Adipocyte (in vitro differentiated cells): ENCODE measurements at places on chromosomes 2 and 18.
A peak's percentile ranks its signal among the peaks of the same experiment; 100 is the strongest.

DNA sequence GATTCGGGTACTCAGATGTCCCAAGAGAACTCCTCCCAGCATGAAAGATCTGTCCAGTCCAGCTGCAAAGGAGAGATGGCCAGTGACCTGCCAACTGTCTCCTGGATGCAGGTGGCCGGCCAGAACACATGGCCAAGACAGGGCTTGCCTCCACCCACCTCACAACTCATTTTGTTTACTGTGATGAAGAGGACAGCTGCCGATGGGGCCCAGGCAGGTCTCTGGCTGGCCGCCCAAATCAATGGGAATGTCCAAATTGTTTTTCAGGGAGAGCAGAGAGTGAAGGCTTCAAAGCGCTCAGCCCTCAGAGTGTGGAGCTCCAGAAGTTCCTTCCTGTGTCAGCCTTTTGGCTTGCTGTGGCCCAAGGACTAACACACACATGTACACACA, 41.9 kb downstream of the FOSL2 start:
- DNase-seq: no peak

GRCh38 chr2:30232801-30233130, 1.4 kb downstream of the LBH start:
- no peak for DNase-seq

- no peak for DNase-seq
Measured at GRCh38 chr18:77234504-77235365, 14.9 kb upstream of the GALR1 start.

GRCh38 chr18:76821875-76822505, 367 bp upstream of the ZNF236 start:
- DNase-seq: peak; percentile 73

- no peak for DNase-seq
Measured at GRCh38 chr2:56582570-56582969, 398.8 kb downstream of the CCDC85A start.

DNA sequence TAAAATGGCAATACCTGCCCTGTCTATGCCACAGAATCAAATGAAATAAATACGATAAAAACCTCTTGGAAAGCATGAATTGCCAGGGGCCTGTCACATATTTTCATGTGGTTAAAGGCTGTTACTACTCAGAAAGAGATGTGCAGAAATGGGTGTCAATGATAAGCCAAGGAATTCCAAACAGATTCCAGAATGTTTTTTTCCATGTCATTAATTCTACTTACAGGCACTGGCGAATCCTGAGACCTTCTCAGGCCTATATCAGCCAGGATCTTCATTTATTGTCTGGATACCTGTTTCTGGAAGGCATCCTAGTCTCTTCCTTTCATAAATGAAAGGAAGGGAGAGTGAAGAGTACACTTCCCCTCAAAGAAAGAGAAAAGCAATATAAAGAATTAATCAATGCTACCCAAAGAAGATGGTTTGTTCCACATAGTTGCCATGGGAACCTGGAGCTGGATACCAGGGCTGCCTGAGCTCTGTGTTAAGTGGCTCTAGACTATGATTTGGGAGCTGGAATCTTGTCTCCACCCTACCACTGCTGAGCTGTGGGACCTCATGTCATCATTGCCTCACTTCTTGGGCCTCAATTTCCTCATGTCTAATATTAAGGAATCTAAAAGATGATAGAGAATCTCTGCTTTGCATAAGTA, 335.1 kb upstream of the SKOR2 start:
- no peak for DNase-seq

DNA sequence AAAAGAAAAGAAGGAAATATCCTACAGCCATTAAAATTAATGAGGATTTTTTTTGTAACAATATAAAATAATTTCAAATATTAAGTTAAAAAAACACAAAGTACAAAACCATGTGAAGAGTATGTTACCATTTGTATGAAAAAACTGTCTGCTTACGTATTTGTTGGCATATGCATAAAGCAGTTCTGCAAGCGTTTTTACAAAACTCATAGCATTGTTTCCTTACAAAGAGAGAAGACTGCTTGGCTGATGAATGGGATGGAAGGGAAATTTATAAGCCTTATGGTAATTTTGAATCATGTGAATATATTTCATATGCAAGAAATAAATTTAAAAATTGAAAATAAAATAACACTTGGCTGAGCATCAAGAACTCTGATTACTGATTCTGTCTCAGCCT, 63.1 kb downstream of the METTL4 start:
- no peak for DNase-seq

DNA sequence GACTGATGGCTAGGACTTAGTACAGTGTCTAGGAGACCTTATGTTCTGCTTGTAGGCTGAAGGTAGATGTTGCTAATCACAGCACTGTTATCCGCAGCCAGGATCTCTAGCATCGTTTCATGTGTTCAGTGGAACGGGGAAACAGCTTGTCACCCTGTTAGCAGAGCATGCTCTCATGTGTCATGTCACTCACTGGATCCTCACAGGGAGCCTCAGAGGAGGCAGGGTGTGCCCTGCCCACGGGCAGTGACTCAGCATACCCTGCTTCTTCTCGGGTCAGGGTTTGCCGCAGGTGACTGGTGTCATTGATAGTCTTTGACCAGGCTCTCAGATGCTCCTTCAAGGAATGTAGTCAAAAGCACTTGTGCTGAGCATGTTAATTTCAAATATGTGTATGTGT, 44.4 kb downstream of the RPIA start:
- no peak for DNase-seq

- DNase-seq: peak; percentile 38
Measured at GRCh38 chr18:2572892-2573291, 1.5 kb downstream of the NDC80 start.

- peak; percentile 57 for DNase-seq
Measured at GRCh38 chr2:10329880-10330699, 27.4 kb downstream of the HPCAL1 start.

- DNase-seq: peak; percentile 62
Measured at GRCh38 chr2:226440127-226440918, 359.3 kb downstream of the IRS1 start.

DNA sequence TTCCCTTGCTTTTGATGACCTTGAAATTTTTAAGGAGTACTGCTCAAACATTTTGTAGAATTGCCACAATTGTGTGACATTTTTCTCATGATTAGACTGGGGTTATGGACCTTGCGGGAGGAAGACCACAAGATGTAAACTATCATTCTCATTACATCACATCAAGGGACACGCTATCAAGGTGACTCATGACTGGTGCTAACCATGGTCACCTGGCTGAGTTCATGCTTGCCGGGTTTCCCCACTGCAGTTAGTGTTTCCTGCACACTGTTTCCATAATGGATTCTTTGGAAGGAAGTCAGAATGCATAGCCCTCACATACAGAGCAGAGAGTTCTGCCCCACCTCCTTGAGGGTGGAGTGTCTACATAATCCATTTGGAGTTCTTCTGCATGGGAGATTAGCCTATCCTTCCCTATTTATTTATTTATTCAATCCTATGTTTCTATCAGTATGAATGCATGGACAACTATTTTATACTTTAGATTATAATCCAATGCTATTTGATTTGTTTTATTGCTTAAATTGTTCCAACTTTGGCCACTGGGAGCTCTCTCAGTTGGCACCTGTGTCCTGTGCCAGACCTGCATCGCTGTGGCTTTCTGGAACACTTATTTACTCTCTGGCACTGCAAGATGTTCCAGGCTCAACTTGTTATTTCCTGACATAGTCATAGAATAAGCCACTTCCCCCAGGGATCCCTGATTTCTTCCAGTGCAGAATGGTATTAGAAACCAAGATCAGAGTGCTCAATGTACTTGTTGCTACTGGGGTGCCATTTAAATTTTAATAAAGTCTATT, 6.0 kb downstream of the MC2R start:
- DNase-seq: no peak

- DNase-seq: no peak
Measured at GRCh38 chr18:58562999-58563667, 65.8 kb downstream of the ALPK2 start.

GRCh38 chr2:22855761-22856184, 529.2 kb upstream of the KLHL29 start:
- DNase-seq: no peak

DNA sequence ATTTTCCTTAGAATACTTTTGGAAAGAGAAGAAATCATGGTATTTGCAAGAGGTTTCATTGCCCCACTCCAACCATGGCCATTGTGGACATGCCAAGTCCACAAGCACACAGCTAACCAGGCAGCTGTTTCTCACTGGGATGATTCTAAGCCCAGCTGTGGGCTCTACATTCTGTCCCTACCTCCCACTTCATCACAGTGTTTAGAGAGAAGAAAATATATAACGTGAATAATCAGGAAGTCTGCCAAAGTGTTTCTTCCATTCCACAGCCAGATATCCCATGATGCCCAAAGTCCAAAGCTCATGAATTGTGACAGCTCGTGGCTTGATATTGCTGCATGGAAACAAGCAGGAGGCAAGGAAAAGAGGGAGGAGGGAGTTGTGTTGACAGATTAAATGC, 433.7 kb upstream of the GYPC start:
- no peak for DNase-seq

GRCh38 chr2:96025194-96025492, 9.6 kb downstream of the GPAT2 start:
- no peak for DNase-seq

- DNase-seq: no peak
Measured at GRCh38 chr2:217186152-217186551, 326.3 kb upstream of the TNP1 start.

- DNase-seq: no peak
Measured at GRCh38 chr2:241344925-241345651, 11.0 kb upstream of the FARP2 start.

- DNase-seq: no peak
Measured at GRCh38 chr2:129695496-129695895, 284.0 kb upstream of the RAB6C start.

GRCh38 chr2:238031751-238032150, 29.1 kb upstream of the SCLY start:
- DNase-seq: no peak

GRCh38 chr2:33256162-33256755, 220.2 kb upstream of the RASGRP3 start:
- DNase-seq: no peak

DNA sequence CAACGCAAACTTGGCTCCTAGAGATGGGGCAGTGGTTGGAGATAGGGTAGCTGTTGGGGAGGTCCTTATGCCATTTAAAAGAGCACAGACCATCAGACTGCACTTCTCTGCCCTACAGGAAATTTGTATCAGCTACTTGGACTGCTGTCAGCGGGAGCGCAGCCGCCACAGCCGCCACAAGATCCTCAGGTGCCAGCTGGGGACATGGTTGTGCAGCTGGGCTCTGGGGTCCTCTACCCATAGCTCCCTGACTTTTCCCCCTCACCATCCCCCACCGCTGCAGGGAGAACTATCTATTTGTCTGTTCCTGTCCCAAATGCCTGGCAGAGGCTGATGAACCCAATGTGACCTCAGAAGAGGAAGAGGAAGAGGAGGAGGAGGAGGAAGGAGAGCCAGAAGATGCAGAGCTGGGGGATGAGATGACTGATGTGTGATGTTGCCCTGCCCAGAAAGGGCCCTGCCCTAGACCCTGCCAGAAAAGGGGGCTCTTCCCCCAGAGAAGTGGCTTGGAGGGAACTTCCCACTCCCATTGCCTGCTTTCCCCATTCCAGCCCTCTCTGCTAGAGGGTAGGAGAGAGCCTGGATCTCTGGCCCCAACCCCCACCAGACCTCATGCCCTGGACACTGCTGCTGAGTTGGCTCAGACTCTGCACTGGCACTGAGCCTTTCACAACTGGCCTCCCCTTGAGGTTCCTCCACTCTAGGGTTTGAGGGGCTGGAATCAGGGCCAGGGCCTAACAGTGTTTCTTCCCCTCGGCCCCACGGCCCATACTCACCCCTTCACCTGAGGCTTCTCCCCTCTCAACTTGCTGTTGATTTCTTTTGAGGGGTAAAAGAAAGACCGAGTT, 7.3 kb downstream of the PRADC1 start:
- no peak for DNase-seq

- DNase-seq: no peak
Measured at GRCh38 chr18:45686891-45687611, 36.9 kb upstream of the SLC14A1 start.

GRCh38 chr18:48135436-48135966, 205.0 kb upstream of the SMAD2 start:
- no peak for DNase-seq

DNA sequence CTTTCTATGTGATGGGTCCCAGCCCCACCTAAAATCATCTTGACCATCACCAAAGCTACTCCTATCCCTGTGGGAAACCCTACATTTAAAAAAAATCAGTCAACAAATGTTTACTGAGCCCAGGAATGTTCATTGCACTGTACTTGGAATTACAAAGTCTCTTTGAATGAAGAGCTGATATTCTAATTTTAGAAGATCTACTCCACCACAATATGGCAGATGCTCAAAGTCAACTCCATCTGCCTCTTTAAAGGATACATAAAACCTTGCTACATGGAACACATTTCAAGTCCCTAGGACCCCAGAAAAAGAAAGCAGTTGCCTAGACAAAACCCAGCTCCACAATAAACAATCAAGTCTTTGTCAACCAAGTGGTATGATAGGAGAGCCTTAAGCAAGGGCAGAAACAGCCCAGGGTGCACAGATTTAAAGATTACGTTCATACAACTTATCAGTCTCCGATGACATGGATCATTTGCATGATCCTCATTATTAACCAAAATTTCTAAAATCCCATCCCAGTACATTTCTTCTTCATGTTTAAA, 234.3 kb upstream of the ACVR2A start:
- no peak for DNase-seq

DNA sequence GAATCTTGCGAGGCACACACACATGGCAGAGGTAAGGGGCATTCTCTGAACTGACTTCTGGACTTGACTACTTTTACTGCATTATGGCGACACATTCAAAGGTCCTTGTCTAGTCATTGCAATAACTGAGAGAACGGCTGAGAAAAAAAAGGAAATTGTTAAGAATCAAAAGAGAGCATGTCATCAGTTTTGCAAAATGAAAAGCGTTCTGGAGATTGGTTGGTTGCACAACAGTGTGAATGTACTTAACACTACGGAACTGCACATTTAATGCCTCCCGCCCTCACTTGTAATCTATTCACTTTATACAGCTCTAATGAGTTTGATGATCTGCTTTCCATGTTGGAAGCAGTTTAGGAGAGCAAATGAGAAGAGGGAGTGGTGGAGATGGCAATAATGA, 68.5 kb upstream of the NFU1 start:
- no peak for DNase-seq

GRCh38 chr2:58155160-58155778, 85.9 kb downstream of the FANCL start:
- no peak for DNase-seq

DNA sequence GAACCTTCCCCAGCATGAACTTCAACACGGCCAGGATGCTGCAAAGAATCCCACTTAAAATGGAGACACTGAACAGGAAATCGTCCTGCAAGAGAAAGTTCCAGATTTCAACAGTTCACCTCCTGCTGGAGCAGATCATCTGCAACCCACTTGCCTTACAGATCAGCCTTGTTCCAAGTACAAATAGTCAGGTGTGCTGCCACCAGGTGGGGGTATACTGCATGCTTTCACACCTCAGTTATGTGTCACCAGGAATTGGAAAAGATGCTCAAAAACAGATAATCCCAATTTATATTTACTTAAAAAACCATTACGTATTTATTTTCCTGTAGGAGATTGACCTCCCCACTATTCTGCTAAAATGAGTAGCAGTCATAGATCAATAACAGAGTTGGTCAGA, 212.3 kb downstream of the MGAT5 start:
- no peak for DNase-seq

GRCh38 chr2:55228226-55228563, 3.9 kb downstream of the CLHC1 start:
- no peak for DNase-seq
